ENCODE measurements at places on chromosomes 5 and 9.

DNA sequence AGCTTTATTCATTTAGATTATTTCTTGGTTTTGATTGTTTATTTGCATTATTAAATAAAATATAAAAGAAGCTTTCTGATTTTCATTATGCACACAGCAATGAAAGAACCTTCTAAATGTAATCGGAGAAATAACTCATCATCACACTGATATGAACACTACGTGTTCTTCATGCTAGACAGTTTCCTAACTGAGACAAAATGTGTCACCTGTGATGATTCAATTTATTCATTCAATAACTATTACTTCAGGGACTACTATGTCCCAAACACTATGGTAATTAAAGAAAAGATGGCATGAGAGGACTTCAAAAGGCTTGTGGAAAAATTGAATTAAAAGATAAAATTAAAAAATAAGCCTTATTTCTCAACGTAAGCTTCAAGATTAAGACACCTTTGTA, 118.1 kb downstream of the SPEF2 start:
- DNase-seq = no peak

DNA sequence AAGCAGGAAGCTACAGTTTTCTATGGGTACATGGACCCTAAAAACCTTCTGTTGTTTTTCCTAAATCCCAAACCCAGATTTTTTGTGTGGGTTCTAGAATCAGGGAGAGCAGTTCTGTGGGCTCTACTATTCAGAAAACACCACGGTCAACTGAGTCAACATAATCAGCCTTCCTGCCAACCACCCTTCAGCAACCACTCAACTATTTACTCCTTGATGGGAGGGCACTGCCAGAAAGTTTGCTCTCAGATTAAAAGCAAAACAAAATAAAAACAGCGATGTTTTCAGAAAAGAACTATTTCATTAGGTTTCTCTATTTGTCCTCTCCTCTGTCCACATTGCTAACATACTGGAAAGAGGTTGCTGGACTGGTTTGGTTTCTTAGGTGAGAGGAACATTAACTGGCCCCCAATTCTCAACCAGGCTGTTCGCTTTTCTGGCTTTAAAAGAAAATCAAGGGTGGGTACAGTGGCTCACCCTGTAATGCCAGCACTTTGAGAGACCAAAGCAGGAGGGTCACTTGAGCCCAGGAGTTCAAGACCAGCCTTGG, 72.3 kb downstream of the GCNT1 start:
- no peak for DNase-seq

DNA sequence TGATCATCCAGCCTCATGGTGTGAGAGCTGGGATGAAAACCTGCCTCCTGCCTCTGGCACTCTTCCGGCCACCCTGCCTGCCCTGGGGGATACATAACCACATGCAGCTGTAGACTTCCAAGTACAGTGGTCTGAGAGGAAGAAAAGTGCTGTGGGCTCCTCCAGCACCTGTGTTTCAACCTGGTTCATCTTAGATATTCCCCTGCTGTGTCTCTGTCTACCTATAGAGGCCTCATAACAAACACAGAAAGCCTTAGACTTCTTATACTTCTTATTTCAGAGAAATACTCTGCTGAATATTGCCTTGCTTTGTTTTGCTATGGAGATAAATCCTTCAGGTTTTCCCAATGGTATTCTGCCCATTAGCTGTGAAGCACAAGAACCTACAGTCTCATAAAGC, 19.6 kb upstream of the TNFAIP8 start:
- no peak for DNase-seq

- no peak for DNase-seq
Observed at GRCh38 chr9:79687131-79687447, 115.3 kb downstream of the TLE4 start.

- DNase-seq = peak; percentile 7
Observed at GRCh38 chr5:152271420-152271819, 133.7 kb downstream of the NMUR2 start.

GRCh38 chr5:33102551-33102950, 338.2 kb upstream of the TARS1 start:
- DNase-seq = no peak

DNA sequence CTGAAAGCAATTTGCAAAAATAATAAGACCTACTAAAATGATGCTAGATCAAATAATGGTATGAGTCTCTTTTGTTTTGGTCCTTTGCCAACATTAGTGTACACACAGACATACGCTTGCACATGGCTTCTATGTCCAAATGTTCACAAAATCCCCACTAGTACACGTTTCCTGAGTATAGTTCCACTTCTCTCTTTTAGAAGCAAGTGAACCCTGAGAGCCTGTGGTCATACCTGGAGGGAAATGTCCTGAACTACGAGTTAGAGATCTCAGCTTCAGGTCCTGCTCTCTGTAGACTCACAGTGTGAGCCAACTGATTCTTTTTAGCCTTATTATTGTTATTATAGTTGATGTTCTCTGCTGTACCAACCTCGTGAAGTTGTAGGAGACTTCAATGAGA, 47.3 kb upstream of the ACTBL2 start:
- no peak for DNase-seq

GRCh38 chr5:72151169-72151568, 43.9 kb downstream of the MAP1B start:
- DNase-seq = no peak

GRCh38 chr5:42531611-42532010, 108.4 kb downstream of the GHR start:
- DNase-seq = no peak

DNA sequence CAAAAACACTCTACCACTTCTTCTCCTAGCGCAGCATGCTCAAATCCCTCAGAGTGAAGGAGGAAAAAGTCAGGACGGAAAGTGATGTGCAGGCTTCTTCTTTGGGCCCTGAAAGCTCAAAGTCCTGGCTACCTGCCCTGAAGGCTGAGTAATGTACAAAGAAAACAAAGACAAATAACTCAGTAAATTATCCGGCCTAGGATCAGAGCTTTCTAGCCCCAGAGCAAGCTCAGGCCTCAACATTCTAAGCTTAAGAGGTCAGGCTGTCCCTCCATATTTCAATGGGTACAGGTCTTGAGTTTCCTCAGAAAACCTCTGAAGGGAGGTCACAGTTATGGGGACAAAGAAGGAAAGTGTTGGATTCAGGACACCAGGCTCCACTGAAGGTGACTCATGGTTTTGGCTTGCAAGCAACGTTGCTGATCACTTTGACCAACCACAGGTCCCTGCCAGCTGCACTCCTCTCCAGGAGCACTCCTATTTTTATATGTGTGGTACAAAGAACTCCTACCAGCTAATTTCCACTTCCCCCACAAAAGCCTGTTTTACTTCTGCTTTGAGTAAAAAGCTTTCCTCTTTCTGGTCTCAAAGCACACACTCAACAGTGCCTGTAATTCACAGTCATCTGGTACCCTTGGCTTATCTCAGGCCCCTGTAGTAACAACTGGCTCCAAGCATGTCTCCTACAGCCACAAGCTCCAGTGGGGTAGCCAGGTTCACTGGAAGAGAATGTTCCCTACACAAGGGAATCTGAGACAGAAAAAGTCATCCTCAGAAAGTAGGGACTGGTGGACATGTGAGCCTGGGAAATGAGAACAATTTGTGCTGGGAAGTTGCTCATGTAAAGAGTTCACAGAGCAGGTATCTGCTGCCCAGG, 115.7 kb downstream of the UGCG start:
- peak; percentile 91 for DNase-seq

DNA sequence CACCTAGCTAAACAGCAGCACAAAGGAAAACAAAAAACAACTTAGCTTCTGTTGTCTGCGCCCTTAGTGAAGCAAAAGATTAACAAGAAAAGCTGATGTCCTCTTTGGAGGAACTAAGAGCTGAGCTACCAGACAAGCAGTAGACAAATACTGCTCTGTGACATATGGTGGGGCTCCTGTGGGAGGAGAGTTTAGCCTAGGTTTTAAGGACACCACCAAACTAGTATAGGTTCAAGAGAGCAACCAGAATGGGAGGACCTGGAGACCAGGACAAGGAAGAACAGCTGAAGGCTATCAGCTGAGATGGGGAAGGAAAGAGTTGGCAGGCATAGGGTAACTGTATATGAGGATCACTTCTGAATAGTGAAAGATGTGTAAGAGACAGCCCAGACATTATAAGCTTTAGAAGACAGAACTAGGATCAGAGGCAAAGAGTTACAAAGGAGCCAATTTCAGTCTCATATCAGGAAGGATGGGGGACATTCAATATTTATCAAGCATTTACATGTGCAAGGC, 27.2 kb downstream of the FBXW2 start:
- no peak for DNase-seq

DNA sequence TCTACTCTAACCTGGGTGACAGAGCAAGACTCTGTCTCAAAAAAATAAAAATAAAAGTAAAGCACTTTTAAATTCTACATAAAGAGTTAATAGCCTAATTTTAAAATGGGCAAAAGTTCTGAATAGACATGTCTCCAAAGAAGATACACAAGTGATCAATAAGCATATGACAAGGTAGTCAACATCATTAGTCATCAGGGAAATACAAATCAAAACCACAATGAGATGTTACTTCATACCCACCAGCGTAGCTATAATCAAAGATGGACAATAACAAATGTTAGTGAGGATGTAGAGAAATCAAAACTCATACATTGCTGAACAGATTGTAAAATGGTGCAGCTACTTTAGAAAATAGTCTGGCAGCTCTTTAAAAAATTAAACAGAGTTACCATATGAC, 64.1 kb downstream of the IQGAP2 start:
- DNase-seq = no peak

DNA sequence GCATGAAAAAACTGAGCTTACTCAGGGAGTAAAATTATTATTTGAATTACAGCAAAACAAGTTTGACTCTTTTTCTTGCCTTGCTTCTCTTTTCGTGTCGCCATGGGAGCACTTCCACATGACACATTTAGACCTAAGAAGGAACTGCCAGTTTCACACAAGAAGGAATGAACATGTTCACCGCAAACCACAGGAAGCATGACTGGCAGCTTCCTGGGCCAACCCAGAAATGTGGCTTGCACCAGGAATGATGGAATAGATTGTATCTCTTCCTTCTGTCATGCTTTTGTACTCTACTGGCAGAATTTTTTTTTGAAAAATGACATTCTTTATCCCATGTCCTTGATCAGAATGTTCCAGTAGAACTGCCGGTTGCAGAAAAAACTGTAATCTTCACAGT, 32.9 kb upstream of the MAN2A1 start:
- no peak for DNase-seq

DNA sequence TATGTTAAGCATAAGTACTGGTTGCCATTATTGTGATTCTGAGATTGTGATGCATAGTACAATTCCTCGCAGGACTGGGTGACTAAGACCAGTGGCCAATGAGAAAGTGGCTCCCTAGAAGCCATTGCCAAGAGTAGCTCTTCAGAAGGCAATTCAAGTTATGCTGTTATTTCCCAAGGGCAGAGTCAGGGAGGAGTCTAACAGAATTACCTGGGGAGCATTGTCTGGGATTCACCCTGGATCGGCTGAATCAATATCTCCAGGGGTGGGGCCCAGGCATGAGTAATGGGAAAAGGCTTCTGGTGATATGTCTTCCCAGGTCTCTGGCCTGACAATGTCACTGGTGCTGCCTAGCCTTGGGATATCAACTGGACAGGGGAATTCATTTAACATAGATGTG, 10.9 kb upstream of the ARHGEF28 start:
- peak; percentile 49 for DNase-seq

DNA sequence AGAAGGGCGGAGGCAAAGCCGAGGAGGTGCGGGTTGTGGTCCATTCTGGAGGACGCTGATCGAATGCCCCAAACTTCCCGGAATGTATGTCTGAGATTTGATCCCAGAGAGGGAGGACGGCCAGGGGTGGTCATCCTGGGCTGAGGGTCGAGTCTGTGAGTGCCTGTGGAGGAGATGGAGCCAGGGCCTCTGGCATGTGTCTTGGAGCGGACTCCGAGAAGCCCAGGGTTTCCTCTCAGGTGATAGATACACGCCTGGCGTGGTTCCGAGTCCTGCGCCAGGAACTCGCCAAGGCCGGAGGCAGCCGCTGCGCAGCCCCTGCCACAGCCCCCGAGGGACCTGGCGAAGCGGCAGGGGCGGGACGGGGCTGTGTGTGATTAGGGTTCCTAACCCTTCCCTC, 363 bp downstream of the ZNF454 start:
- no peak for DNase-seq

DNA sequence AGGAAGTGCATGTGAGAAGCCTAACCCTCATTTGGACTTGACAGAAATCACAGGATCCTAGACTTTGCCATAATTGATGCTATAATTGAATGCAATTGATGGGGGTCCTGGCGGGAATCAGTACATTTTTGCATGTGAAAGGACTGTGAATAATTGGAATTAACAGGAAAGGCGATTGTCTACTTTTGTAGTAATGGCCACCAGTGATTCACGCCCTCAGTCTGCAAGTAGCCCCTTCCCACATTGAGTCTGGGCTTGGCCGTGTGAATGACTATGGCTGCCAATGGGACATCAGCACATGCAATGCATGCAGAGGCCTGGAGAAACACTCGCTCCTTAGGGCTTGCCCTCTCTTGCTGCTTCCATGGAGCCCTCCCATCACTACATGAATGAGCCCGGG, 107.8 kb upstream of the OSMR start:
- no peak for DNase-seq

DNA sequence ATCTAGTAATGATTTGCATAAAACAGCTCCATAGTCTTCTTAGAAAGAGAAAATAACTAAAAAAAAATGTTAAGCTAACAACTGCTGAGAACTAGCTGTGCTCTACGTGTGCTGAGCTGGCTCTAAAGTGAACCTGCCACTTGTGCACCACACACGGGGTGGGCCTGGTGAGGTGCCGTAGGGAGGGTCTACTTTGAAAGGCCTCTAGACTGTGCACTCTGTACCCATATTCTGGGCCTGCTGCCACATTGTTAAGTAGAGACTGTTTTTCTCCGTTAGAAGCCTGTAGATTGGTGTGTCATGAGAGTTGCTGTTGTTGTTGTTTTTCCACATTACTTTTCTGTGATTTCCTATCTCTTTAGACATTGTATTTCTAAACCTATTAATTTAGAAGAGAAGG, 93.9 kb downstream of the CD180 start:
- DNase-seq = no peak

GRCh38 chr9:125629446-125629845, 77.6 kb downstream of the MAPKAP1 start:
- DNase-seq = no peak

GRCh38 chr5:55896663-55897062, 45.5 kb downstream of the IL31RA start:
- DNase-seq = no peak

GRCh38 chr5:59709346-59709821, 184.1 kb downstream of the PDE4D start:
- DNase-seq = no peak

- DNase-seq = no peak
Observed at GRCh38 chr5:173960986-173961385, 28.0 kb upstream of the C5orf47 start.

- no peak for DNase-seq
Observed at GRCh38 chr9:87586731-87587355, 89.2 kb downstream of the DAPK1 start.

- DNase-seq = no peak
Observed at GRCh38 chr5:1152156-1152555, 40.3 kb upstream of the SLC12A7 start.
